Activated CD4-positive, alpha-beta memory T cell treated with anti-CD3 and anti-CD28 coated beads for 36 hours (primary cell): ENCODE measurements at places on chromosomes 13 and 19. TPM values are rescaled to one million over a fixed set of nuclear protein-coding genes. Genes with fewer than 3 reads are reported as not detected.

The C19orf18 gene
- total RNA-seq, result not detected

The MEGF8 gene
- total RNA-seq, result 7.2 TPM

The KCNC3 gene
- 5.4 TPM for total RNA-seq

The RGL3 gene
- not detected for total RNA-seq

The PRTN3 gene
- total RNA-seq, result not detected

The ZNF816 gene
- 11.4 TPM for total RNA-seq

The TEX29 gene
- total RNA-seq, result 0.39 TPM

The CACNG6 gene
- total RNA-seq, result not detected

The ZIC5 gene
- not detected for total RNA-seq

The RFPL4A gene
- not detected for total RNA-seq

The ZNF99 gene
- not detected for total RNA-seq
